GM23248 (cell line): ENCODE measurements at places on chromosomes 1 and 21. TPM values are rescaled to one million over a fixed set of nuclear protein-coding genes. Genes with fewer than 3 reads are reported as not detected.

The TBX15 gene
- total RNA-seq, result 32.2 and 38.7 TPM in 2 replicates

The SPRR4 gene
- not detected in 2 replicates for total RNA-seq

The PRAMEF14 gene
- total RNA-seq, result not detected in 2 replicates

The OR2L3 gene
- not detected in 2 replicates for total RNA-seq

The VHLL gene
- total RNA-seq, result not detected in 2 replicates

The AXDND1 gene
- not detected in 2 replicates for total RNA-seq

The CRNN gene
- not detected in 2 replicates for total RNA-seq

The KLF17 gene
- 0.11 and 0.13 TPM in 2 replicates for total RNA-seq

The NID1 gene
- 73.6 and 77.7 TPM in 2 replicates for total RNA-seq

The LCE6A gene
- total RNA-seq, result not detected in 2 replicates

The EFCAB7 gene
- total RNA-seq, result 1.4 and 37.5 TPM in 2 replicates

The SPOCD1 gene
- total RNA-seq, result 36.8 and 43.0 TPM in 2 replicates

The INKA2 gene
- 0.63 and 1.3 TPM in 2 replicates for total RNA-seq

The EVA1C gene
- total RNA-seq, result 0.89 and 2.2 TPM in 2 replicates

The A3GALT2 gene
- not detected in 2 replicates for total RNA-seq

The CATSPERE gene
- total RNA-seq, result 1.0 and 1.2 TPM in 2 replicates

The CASZ1 gene
- total RNA-seq, result under 0.01 and 0.54 TPM in 2 replicates

The TRIM33 gene
- 17.6 and 19.7 TPM in 2 replicates for total RNA-seq

The KRTAP7-1 gene
- not detected in 2 replicates for total RNA-seq

The GPBP1L1 gene
- total RNA-seq, result 85.6 and 125 TPM in 2 replicates

The PROX1 gene
- under 0.01 and 0.13 TPM in 2 replicates for total RNA-seq

The IFI44L gene
- total RNA-seq, result not detected in 2 replicates

The SPRR2A gene
- total RNA-seq, result not detected in 2 replicates

The NTNG1 gene
- 14.4 and 14.7 TPM in 2 replicates for total RNA-seq

The MROH7 gene
- 0.51 and 0.65 TPM in 2 replicates for total RNA-seq

The MANEAL gene
- total RNA-seq, result 0.65 and 1.8 TPM in 2 replicates

The KRTAP10-6 gene
- total RNA-seq, result not detected in 2 replicates

The OR10J1 gene
- not detected in 2 replicates for total RNA-seq

The FOXD2 gene
- total RNA-seq, result 0.43 TPM in 1 of 2 replicates, not detected in the other

The ERVH48-1 gene
- not detected in 2 replicates for total RNA-seq

The TPR gene
- 35.5 and 46.2 TPM in 2 replicates for total RNA-seq

The ADORA3 gene
- total RNA-seq, result not detected in 2 replicates

The AGO3 gene
- 7.9 and 26.7 TPM in 2 replicates for total RNA-seq

The FRRS1 gene
- total RNA-seq, result 1.3 and 3.9 TPM in 2 replicates

The UFC1 gene
- total RNA-seq, result 42.6 and 86.2 TPM in 2 replicates

The LCE1A gene
- total RNA-seq, result not detected in 2 replicates
